ENCODE measurements at places on chromosomes 7 and 10.

DNA sequence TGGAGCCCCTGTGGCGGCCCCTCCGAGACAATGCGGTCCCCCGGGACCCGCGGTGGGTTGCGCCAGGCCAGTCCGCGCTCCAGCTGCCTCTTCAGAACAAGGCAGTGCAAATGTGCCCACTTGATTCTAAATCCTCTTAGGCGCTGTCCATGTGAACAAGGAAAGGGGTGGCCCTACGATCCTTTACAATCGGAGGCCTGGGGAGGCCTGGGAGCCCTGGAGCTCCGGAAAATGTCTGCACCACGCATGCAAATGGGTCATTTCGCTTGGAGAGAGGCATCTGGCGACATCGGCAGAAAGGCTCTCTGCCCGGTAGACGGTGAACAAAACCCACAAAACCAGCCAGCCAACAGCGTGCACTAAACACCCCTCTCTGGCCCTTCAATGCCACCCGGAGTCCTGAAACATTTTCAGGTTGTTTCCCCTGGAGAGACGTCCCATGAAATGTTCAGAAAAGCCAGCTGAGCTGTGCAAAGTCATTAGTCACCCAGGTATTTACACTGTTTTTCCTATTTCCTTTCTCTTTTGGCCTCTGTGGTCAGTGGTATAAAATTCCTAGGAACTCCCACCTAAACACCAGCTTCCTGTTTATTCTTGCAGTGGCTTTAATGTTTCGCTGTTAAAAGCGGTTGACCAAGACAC is 102.8 kb upstream of the ZNF438 start:
- DNase-seq, result no peak

DNA sequence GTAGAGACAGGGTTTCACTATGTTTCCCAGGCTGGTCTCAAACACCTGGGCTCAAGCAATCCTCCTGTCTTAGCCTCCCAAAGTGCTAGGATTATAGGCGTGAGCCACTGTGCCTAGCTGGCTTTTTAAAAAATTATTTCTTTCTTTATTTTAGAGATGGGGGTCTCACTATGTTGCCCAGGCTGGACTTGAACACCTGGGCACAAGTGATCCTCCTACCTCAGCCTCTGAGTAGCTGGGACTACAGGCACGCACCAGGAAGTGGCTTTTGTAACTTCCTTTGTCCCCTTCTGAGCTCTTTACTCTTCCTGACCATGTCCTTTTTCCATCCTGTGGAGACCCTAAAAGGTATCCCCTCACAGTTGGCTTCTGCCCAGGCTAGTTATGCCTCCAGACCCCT is 2.1 kb upstream of the MYOZ1 start:
- no peak for DNase-seq

DNA sequence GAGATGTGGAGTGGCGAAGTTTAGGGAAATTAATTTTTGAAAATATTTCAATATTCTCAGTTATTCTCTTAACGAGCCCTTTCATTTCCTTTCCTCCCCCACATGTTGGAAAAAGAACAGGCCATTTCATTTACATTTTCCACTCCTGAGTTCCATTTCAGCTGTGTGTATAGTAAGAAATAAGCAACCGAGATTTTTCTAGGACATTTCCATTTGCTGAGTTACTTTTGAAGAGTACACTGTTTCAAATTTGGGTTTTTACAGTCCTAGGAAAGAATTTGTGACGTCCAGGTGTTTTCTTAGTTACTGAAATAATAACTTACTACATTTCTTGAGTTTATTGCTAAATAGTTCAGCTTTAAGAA is 1.2 kb downstream of the SEPTIN7 start:
- DNase-seq, result no peak

DNA sequence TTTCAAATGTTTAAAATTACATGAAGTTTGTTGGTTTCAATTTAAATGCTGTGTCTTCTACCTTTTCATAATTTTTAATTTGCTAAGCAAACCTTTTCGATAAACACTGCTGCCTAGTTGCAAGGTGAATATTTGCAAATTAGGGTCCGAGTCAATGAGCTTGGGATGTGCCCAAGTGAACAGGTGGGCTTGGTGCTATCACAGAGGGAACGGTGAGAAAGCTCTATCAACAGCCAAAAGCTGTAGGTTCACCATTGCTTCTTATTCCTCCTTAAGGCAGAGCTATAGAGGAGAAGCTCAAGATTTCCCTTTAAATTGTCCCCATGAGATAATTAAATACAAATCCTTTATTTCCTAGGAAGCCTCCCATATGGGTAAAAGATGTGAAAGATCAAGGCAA is 245.3 kb upstream of the CELF2 start:
- no peak for DNase-seq

- DNase-seq, result no peak
Measured at GRCh38 chr10:48452879-48453412, 146.5 kb downstream of the MAPK8 start.

DNA sequence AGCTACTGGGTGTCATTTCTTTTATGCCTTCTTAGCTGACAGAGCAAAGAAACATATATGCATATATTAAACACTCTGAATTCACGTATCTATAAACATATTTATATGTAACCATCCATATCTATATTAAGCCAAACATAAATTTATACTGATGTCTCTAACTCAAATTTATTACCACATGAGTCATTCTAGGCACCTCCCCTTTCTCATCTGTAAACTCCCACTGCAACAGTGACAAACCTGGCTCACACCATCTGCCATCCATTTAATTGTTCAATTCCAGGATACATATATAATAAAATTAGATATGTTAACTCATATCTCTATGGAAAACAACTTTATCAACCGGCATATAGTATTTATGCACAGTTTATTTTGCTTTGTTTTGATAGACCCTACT is 722.3 kb downstream of the SORCS1 start:
- DNase-seq, result no peak

DNA sequence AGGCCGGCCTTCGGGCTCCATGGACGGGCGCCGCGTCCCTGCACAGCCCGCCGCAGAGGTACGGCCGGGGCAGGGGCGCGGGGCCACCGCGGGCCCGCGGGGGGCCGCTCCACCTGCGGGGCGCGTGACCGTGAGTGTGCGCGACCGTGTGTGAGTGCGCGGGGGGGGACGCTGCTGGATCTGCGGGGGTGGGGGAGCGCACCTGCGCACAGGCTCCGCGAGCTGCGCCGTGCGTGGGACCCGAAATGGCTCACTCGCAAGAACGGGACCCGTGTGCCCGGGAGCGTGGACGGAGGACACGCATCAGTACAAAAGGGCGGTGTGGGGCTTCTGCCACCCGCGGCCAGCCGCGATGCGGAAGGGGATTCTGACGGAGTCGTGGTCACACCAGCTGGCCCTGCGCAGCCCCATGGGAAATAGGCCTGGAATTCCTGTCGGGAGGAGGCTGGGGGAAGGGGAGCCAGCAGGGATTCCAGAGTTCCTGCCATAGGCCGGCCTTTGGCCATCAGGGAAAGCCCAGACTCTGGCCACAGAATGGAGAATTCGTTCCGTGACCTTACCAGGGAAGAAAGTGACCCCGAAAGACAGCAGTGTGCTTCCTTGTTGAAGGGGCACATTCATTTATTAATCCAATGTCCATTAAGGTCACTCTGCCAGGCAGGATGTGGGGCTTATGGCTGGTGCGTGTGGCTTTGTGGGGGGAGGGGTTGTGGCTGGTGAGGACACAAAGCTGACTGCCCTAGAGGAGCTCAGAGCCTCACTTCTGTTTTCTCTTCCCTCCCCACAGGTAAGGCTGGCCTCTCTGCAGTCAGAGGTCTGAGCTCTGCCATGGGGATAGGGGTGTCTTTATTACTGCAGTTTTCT is 494 bp downstream of the REPIN1 start:
- peak; percentile 60 for DNase-seq

DNA sequence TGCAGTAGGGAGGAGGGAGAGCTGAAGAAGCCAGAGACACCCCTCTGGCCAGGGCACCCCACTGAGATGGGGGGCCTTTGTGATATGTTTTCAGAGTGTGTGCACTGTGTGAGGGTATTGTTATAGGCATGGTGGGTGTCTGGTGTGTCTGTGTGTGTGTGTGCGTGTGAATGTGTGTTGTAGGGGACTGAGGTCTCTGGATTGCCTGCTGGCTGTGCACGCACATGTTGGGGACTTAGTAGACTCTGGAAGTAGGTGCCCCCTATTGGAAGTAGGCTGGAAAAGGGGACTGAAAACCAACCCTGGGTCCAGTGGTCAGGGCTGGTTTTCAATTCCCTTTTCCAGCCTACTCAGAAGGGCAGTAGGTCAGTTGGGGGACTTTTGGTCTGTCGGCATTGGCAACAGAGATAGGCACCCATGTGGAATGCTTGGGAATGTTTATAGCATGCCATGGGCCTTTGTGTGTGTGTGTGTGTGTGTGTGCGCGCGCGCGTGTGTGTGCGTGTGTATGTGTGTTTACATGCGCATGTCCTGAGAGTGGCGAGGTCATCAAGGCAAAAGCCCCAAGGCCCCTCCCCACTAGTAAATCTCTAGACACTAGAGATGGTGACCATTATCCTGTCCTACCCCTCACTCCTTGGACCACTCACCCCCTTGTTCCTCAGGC is 78.8 kb downstream of the HIF1AN start:
- no peak for DNase-seq

- no peak for DNase-seq
Measured at GRCh38 chr7:106893591-106893990, 28.5 kb downstream of the PIK3CG start.

DNA sequence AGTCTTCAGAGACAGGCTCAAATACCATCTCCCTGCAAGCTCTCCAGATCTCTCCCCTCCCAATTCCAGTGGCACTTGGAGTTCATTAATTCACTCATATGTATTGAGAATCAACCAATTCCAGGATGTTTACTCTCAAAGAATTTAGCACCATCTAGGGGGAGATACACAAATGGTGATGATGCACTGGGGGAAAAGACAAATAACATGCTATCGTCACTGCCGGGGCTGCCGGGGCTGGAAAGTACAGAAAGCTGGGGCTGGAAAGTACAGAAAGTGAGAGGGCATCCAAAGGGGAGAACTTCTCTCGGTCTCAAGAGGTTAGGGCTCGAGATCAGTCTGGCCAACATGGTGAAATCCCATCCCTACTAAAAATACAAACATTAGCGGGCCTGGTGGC is 118.7 kb downstream of the MKX start:
- DNase-seq, result no peak

- peak; percentile 13 for DNase-seq
Measured at GRCh38 chr7:98211221-98211675, at the start of gene BHLHA15. TSS of gene BHLHA15 (plus strand) at chr7:98211439. CDS start at chr7:98212310, 871 bp downstream.

- DNase-seq, result peak; percentile 8
Measured at GRCh38 chr10:14879124-14879927, 660 bp downstream of the SUV39H2 start.

DNA sequence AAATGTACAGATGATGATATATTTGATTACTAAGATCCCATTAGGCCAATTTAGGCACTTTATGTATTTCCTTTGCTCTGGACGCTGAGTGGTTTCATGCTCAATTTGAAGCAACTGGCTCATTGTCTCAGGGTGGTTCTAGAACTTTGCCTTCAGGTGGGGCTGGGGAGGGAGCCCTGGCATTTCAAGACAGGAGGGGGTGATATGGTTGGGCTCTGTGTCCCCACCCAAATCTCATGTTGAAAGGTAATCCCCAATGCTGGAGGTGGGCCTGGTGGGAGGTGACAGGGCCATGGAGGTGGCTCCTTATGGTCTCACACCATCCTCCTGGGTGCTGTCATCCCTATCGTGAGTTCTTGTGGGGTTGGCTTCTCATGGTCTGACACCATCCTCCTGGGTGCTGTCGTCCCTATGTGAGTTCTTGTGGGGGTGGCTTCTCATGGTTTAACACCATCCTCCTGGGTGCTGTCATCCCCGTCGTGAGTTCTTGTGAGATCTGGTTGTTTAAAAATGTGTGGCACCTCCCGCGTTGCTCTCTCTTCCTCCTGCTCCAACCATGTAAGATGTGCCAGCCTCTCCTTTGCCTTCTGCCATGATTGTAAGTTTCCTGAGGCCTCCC is 151.5 kb upstream of the KLF6 start:
- no peak for DNase-seq

DNA sequence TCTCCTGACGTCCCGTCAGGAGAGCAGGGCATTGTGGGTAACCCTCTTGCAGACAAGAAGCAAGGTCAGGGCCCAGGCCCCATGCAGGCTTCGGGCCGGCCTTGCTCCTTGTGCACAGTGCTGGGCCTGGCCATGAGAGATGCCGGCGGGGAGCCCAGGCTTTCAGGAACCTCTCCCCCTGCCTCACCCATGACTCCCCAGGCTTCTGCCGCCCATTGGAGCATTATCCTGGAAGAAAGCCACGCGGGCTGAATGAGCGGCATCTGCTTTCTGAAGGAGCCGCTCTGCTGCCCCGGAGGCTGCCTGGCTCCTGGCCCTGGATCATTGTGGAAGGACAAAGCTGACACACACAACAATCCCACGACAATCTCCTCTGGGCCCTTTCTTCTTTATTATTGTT is 233.5 kb downstream of the TCF7L2 start:
- no peak for DNase-seq

Data from activated T-helper 9 cell treated with anti-CD3 and anti-CD28 coated beads, Interleukin-2, amount 50 U/mL, for 16 hours (primary cell).